Dermis blood vessel endothelial cell (primary cell): ENCODE measurements at places on chromosomes 3 and 15.

- DNase-seq, result no peak
Measured at GRCh38 chr3:114718898-114719210, 425.0 kb downstream of the TIGIT start.

GRCh38 chr3:111924283-111924682 lies 54.5 kb upstream of the ABHD10 start:
- DNase-seq, result peak; percentile 98

GRCh38 chr3:29581311-29581710 lies 300.4 kb downstream of the RBMS3 start:
- no peak for DNase-seq

- no peak for DNase-seq
Measured at GRCh38 chr3:25572336-25572735, 92.4 kb downstream of the TOP2B start.

DNA sequence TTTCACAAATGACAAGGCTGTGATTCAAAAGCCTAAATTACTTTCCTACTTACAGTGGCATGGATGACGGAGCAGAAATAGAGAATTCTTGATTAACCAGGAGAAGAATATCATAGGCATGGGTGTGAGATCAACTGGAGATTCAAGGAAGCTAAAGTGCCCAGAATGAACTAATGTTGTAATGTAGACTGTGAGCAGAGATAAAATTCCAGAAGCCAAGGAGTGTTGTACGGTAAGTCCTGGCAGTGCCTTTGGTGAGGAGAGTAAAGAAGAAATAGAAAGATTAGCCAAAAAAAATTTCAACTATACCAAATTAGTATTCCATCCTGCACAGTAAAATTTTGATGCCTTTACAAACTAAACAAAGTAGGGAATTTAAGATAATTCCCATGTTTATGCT lies 75.9 kb downstream of the ZBTB20 start:
- DNase-seq, result peak; percentile 57

GRCh38 chr3:16374047-16374934 lies 109.3 kb downstream of the OXNAD1 start:
- no peak for DNase-seq

DNA sequence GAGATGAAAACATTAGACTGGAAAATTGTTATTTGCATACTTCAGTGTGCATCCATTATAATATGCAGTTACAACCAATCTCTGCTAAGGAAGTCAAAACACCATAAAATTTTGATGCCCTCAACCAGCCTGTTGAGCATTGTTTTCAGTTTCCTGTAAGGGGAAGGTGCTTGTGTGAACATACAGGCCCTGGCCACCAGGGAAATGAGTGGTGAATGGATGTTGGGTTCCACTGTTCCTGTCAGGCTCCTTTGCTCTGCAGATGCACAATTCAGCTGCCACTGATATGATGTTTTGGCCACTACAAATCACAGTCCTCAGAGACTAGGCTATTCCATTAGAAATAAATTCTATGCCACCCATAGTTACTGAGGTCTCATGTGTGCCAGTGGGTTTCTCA lies 184.6 kb downstream of the SYNPR start:
- no peak for DNase-seq

DNA sequence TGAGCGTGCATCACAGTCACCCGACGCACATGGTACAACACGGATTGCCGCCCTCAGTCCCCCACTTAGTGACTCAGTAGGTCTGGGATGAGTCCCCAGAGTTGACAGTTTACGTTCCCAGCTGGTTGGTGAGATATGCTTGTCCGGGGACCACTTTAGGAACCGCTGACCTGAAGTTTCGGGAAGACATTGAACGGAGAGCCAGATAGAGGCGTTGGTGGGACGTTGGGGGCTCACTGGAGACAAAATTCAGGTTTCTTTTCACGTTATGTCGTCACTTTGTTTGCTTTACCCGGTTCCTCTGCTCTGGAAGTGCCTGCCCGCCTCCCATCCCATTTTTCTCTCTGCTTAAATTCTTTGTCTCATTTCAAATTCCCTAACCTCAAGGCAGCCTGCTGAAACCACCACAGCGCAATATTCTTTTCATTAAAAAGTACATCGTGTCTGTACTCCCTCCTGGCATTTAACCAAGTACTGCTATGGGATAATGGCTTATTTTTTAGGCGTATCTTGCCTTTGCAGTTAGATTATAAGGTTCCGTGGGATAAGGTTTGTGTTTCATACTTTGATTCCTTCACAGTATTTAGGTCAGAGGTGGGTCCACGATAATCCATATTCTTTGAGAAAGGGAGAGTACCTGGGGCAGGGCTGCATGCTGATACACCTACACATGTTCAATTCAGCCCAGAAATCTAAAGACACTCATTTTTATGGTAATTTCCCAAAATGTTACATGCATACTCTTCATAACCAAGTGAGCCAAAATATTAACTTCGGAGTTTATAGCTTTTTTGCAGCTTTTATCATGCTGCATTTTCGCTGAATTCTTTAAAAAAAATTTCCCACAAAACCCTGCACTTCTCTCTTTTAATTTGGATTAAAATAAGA lies 921 bp downstream of the LMLN start:
- no peak for DNase-seq

DNA sequence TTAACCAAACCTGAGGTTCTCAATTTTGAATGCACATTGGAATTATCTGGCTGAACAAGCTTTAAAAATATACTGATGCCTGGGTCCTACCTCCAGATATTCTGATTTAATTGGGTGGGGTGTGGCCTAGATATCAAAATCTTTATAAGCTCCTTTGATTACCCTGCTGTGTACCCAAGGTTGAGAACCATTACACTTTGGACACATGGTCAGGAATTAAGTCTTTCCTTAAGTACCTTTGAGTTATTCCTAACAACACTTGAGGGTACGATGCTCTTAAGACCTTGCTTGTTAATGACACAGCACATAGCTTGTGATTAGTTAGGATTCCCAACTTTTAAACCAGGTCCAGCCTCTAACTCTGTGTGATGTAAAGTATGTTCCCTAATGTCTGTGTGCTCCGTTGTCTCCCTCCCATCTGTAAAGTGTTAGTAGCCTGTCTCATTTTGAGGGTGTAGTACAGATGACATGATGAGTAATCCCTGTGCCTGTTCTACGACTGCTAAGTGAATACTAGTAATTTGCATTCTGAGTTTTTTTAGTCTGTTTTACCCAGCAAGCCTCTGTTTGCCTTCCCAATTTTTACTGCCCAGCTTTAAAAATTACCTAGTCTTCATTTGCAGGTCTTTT lies 154.9 kb downstream of the KLHL25 start:
- DNase-seq, result no peak

DNA sequence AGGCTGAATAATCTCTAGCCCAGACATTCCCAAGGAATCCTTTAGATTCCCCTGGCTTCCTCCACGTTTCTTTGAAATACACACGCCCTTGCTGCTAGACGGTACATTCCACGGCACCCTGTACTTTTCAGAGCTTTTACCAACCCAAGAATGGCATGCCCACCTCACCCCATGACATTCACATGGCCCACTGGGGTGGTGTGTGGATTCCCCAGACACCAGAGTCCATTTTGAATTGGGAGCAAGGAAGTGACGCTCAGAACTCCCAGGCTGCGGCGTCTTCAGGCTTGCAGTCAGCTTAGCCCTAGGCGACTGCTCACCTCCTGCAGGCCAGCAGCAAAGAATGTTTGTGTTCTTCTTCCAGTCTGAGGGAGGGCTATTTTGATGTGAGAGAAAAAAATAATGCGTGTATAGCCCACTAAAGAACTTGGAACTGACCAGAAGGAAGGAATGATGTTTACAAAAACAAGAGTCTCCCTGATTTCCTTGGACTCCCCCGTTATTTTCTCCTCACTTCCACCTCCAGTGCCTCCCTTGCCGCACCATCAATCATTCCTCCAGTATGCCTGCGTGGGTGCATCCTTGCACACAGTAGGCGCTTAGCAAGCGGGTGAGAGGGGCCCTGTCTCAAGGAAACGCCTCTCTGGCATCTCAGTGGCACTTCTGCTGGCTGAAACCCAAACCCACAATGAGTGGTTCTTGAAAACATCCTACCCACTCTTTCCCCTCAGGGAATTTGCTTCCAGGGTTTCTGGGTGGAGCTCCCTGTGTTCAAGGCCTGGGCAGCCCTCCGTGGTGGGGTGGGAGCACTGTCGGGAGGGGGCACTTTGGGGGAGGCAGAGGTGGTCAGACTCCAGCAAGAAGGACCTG lies 59.9 kb downstream of the SMAD6 start:
- no peak for DNase-seq

- DNase-seq, result no peak
Measured at GRCh38 chr3:133238015-133238414, 161.8 kb upstream of the BFSP2 start.

- DNase-seq, result no peak
Measured at GRCh38 chr15:65632780-65633375, 11.1 kb downstream of the SLC24A1 start.

DNA sequence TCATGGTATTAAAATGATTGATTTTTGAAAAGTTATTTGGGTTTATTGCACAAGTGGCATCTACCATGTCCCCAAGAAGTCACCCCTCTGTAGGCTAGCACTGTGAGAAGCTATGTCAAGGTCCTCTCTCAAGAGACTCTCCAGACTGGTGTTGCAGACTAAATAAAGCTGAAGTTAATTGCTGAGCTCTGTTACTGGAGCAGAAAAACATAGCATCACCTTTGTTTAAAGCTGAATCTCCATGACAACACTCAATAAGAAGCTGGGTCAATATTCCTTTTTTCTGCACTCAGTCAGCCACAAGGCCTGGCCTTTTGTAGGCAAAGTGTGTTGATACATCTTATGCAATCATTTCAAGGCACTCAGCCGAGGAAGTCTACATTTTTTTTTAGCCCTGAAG lies 806.6 kb upstream of the LMCD1 start:
- no peak for DNase-seq

DNA sequence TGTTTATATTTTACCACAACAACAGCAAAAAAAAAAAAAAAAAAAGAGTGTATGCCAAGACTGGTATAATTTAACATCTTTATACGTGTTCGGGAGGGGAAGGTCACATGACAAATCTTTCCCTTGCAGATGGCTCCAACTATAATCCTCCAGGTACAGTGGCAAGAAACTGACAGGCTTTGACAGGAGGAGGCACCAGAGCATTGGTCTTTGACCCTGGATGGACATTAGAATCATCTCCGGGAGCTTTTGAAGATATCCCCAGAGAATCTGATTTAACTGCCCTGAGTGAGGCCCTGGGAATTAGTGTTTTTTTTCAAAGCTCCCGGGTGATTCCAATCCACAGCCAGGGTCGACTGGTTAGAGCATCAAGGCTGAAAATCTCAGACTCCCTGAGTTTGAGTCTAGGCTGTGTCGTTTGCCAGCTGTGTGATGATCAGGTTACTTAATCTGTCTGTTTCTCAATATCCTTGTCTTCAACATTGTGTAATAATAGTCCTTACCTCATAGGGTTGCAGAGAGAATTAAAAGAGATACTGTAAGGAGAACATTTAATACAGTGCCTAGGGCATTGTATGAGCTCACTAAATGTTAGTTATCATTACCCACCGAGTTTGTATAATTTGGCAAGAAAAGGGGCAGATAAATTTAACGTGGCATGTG lies 8.9 kb upstream of the SEMA5B start:
- DNase-seq, result no peak

DNA sequence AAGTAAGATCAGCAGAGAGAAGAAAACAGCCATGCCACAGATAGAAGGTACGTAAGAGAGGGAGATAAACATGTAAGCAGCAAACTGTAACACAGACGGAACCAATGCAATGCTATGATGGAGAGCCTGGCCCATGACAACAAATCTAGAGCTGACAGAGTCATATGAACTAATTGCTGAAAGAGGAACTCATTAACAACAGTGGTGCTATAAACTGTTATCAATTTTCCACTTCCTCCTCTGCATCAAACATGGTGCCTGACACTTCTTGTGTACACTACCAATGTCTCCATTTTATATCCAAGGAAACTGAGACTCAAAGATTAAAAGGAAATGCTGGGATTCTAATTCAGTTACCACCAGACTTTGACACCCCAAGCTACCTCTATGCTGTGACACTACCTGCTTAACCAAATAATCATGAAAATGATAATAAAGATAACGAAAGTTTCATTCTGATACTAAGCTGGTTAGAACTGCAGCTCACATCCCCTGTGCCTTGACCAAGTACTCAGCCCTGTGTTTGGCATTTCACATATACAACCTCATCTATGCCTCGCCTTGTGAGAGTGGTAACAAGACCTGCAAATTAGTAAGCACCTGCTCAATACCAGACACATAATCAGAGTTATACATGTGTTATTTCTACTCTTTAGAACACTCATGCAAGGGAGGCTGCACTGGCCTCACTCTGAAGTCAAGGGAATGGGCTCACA lies 79.3 kb downstream of the ANO10 start:
- DNase-seq, result no peak

DNA sequence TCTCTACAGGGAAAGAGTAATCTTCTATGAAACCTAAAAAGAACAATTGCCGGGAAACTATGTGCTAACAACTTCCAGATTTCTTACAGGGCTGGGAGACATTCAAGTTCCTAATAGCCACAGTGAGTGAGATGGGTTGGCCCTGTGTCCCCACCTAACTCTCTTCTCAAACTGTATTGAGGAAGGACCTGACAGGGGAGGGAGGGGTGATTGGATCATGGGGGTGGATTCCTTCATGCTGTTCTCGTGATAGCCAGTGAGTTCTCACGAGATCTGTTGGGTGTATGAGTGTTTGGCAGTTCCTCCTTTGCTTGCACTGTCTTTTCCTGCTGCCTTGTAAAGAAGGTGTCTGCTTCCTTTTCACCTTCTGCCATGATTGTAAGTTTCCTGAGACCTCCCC lies 958.7 kb downstream of the AGBL1 start:
- DNase-seq, result no peak

DNA sequence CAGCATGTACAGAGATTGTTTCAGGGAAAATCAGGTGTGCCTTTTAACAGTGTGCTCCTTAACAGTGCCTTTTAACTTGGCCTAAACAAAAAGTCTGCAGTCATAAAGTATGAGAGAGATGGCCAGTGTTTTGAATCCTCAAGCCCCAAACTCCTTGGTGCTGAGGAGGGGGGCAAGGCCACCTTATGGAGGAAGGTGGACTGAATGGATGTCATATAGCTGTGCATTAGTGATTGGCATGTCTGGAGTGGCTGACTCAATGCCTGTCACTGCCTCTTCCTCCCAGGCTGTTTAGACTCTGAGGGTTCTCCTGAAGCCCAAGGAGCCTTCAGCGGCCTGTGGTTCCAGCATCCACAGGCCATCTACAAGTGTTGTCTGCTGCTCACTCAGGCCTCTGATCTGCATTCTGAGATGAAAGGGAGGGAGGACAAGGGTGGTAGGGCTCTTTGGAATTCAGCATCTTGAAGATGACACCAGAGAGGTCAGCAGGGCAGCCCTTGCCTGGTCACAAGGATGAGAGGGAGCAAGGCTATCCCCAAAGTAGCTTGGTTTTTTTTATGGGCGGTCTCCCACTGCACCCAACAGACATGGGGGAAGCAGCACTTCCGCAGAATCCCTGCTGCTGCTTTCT lies 1.5 kb downstream of the FOXL2NB start:
- no peak for DNase-seq

- DNase-seq, result no peak
Measured at GRCh38 chr3:85846940-85847339, 888.2 kb downstream of the CADM2 start.

DNA sequence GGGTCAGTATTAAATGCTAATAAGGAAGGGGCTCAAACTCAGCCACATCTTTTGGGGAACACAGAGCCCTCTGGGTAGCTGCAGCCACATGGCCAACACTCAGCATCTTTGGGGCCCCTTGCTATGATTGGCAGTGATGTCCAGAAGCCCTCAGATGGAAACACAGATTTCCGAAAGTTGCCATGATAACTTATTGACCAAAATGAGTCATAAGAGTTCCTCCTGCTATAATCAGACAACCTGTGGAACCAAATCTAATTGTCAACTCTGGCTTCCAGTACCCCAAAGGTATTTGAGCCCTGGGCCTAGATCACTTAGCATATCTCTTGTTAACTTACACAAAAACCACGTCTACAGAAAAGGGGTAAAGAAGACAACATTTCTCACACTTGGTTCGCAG lies 392.2 kb downstream of the KCNH8 start:
- DNase-seq, result no peak
